Anterior cingulate cortex (tissue), 58 donors: ENCODE measurements at places on chromosomes 1 and 21.

DNA sequence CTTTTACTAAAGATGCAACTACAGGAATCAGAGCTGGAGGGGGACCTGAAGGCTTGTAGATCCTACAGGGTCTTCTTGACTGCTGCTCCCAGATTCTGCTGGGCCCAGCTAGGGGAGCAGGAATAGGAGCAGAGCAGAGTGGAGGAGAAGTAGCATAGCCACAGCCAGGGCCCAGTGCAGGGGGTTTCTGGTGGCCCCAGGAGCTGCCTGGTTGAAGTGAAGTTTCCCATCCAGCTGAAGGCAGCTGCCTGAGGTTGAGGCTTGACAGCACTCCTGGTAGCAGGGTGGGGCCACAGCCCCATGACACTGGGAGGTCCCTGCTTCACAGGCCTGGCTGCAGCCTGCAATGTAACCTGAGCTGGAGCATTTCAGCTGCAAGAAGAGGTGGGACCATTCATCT, 2.0 kb upstream of the INPP5B start:
- DNase-seq, result no peak

DNA sequence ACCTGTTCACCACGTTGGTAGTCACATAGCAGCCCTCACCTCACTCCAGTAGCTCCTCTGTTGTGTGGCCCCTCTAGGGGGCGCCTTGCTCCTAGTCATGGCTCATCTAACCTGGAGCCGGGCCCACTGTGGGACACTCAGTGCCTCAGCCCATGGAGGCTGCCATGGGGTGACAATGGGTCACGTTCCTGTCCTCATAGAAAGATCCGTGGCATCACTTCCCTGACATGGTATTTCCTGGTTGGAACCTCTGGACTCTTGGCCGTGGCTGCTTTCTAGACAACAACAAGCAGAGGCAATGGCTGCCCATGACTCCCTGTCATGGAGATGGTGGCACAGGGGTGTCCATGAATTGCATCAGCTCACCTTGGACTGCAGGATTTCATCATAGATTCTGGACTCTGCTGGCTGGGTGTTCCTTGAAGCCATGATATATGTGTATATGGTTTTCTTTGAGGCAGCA, 27.5 kb upstream of the SLAMF6 start:
- no peak for DNase-seq

- no peak for DNase-seq
Observed at GRCh38 chr1:25874635-25875153, 814 bp downstream of the PAQR7 start.

- no peak for DNase-seq
Observed at GRCh38 chr1:107659961-107660360, 305.0 kb downstream of the VAV3 start.

GRCh38 chr21:46617267-46618051, 12.6 kb upstream of the S100B start:
- DNase-seq, result no peak

GRCh38 chr1:77047575-77047974, 171.7 kb downstream of the PIGK start:
- no peak for DNase-seq

- peak; percentile 25 for DNase-seq
Observed at GRCh38 chr1:239976130-239976968, 115.3 kb upstream of the FMN2 start.

DNA sequence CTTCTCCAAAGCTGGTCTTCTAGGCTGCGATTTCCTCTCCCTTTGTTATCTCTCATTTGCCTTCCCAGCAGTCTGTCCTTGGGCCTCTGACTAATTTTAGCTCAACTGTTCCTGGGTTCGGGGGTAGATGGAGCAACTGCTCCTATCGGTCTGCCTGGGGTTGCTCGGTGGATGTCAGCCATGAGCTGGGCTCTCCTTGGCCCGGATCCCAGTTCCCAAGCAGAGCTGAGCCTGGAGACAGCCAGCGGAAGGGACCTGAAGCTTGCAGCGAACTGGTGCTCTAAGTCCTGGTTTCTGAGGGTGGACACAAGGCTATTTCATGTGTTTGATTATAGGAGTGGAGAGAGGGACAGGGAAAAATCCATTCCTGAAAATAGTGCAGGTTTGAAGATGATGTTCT, 423.0 kb downstream of the RPS6KC1 start:
- DNase-seq, result no peak

DNA sequence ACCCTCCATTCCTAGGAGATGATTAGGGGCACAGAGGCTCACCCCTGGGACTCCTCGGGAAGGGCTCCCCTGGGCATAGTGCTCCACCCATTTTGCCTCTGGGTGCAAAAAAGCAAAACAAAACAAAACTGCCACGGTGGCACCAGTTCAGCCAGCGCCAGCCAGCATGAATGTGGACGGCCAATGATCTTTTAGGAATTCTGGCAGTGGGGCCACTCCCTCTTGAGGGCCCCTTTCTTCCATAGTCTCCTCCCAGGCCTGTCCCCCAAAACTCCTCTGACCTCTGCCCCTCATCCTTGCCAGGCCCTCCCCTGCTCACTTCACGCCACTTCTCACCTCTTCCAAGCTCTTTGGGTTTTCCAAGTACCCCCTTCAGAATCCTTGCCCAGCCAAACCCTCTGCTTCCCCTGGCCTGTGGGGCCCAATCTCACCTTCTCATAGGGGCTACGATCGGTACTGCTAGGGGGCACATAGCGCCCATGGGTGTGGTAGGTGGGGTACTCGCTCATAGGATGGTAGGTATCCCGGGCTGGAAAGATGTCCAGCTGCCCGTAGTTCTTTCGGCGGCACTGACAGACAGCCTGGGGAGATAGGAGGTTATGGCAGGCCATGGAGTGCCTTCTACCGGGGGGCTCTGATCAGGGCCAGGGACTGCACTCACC, 13.3 kb downstream of the TRIM46 start:
- no peak for DNase-seq

DNA sequence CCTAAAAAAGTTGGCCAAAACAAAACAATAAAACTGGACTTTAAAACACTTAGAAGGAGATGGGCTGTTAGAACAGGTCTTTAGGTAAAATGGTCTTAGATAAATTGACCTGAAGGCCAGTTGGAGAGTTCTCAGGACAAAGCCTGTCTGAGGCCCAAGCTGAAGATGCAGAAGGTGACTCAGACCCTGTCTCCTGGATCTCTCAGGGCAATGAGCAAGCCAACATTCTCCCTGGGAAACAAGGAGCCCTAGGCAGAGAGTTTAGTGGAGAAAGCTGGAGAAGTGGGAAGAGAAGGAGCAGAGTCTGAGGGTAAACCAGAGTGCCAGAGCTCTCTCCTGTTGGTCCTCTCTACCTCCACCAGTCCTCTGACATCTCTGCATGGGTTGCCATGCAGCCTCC, 70.1 kb downstream of the FCRL5 start:
- no peak for DNase-seq

- DNase-seq, result no peak
Observed at GRCh38 chr1:223718850-223719249, 6.5 kb downstream of the CAPN2 start.

DNA sequence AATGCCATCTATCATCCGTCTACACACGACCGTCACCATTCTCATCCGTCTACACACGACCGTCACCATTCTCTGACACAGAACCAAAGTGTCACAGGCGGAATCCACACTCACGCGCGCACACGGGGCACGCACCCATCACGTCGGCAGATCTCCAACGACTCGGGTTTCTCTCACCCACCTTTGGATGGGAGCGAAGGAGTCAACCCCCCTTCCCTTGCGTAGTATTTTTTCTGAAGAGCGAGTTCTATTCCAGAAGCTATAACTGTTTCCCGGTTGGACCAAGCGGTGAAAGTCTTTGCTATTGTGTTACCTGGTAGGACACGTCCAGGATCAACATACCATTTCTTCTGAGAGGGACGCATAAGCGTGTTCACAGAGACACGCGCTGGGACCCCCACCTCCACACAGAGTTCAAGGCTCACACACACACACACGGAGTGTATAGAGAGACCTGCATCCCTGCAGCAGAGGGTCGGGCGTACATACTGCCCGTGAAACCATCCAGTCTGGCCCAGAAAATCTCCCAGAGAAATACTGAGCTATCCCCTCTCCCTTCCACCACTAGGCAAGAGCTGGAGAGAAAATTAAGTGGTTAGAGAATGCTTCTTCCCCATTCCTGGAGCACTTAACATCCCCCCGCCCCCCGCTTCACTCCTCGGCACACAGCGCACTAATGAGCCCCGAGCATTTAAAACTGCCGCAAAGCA, 741 bp downstream of the DUSP10 start:
- DNase-seq, result no peak

DNA sequence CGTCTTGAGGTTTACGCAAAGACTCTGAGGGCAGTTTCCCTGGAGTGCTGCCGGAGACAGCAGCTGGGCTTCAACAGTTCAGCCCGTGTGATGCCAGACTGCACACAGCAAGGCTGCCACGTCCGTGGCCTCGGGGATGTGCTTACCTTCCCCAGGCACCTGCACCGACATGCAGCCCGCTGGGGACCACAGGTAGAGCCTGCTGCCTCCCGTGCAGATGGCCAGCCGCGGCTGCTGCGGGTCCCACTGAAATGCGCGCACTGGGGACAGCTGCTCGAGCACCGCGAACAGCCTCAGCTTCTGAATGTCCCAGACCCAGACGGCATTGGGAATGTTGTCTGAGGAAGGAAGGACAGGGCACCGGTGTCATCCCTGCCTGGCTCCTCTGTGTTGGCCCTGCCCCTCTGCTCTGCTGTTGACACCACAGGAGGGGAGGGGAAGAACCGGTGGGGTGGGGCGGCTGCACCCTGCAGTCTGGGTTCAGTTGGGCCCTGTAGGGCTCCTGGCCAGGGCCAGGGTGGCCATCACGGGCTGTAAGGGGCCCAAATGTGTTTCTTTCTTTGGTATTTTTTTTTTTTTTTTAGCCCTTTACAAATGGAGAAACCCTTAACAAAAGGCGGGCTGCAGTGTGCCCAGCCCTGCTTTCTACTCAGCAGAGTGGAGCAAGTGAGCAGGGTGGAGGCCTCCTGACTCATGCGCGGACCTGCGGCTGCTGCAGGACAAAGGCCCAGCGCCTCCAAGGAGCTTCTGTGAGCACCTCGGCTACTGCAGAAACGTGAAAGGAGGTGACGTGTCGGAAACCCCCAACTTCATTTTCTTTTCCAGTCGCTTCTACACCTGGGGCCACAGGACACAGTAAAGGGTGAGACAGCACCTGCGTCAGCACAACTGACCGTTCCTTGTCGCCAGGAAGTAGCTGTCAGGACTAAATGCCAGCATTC, 6.8 kb downstream of the TPRG1L start:
- DNase-seq, result no peak

GRCh38 chr1:240343966-240344365, 252.3 kb downstream of the FMN2 start:
- DNase-seq, result no peak

GRCh38 chr1:23209770-23210169, 7.5 kb downstream of the HTR1D start:
- no peak for DNase-seq

- DNase-seq, result no peak
Observed at GRCh38 chr21:42578034-42578433, 64.4 kb downstream of the SLC37A1 start.

DNA sequence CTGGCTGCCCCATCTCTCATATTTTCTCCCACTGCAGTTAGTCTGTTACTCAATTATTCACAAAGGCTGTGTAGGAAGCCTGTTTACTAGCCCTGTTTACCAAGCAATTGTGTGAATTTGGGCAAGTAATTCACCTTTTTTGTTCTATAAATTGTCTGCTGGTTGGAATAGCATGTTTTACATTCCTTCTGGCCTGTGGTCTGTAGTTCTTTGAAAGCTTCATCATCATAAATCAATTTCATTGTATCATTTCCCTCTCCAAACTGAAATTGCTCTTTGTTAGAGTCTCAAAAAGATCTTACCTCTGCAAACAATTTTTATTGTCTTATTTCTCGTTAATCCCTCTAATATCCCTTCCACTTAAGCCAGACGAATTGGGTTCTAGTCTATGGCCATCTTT, 1059.5 kb upstream of the ADGRL4 start:
- DNase-seq, result no peak

DNA sequence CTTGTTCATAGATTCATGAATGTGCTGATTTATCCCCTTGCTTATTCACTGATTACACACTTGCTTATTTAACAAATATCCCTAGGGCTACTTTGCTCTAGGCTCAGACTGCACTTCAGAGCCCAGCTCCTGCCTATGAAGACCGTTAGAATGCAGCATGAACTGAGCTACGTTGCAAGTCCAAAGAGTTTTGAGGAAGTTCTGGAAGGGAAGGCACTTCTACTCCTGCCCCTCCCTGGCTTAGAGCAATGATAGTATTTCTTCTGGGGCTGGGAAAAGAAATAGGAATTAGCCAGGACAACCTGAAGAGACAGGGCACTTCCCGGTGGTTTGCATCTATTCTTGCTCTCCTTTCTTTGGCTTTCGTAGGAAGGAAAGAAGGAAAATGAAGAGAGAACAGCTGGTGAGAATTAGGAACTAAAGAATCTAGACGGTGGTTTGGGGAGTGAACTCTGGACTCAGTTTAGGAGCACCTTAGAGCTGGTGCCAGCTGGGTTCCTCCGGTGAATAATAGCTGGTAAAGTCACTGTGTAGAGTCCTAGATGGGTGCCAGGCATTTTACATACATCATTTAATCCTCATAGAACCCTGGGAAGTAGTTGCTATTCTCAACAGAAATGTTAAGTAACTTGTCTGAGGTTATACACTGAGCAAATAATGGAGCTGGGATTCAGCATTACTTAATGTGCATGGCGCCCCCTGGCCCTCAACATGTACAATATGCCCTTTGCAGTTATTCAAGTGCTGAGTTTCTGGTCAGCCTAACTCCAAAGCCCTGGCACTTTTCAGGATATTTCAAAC, 65.9 kb downstream of the NDUFS5 start:
- DNase-seq, result no peak

- no peak for DNase-seq
Observed at GRCh38 chr1:221699577-221699976, 42.3 kb downstream of the DUSP10 start.

DNA sequence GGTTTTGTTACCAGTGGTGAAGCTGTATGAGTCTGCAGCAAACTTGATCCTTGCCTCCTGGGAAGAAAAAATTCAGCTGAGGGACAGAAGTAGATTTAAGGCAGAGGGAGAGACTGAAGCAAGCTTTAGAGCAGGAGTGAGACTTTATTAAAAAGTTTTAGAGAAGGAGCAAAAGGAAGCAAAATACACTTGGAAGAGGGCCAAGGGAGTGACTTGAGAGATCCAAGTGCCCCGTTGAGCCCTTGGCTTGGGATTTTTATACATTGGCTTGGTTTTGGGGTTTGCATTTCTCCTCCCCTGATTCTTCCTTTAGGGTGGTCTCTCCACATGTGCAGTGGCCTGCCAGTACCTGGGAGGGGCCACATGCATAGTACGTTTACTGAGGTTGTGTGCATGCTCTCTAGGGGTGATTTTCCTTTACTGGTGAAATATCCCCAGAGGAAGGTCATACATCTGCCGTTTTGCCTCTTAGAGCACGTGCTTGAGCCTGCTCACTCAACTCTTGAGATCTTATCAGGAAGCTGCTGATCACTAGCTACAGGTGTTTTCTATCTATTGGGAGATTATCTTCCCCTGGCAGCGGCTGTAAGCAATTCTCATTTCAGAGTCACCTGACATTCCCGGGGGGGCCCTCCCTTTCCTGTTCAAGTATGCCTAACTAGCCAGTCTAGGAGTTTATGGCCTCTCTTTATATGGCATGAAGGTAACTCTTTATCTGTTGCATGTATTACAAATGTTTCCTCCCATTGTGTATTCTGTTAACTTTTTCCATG, 20.3 kb downstream of the FASLG start:
- no peak for DNase-seq
